Activated CD4-positive, CD25-positive, alpha-beta regulatory T cell (primary cell): ENCODE measurements at places on chromosomes 3 and 15.

DNA sequence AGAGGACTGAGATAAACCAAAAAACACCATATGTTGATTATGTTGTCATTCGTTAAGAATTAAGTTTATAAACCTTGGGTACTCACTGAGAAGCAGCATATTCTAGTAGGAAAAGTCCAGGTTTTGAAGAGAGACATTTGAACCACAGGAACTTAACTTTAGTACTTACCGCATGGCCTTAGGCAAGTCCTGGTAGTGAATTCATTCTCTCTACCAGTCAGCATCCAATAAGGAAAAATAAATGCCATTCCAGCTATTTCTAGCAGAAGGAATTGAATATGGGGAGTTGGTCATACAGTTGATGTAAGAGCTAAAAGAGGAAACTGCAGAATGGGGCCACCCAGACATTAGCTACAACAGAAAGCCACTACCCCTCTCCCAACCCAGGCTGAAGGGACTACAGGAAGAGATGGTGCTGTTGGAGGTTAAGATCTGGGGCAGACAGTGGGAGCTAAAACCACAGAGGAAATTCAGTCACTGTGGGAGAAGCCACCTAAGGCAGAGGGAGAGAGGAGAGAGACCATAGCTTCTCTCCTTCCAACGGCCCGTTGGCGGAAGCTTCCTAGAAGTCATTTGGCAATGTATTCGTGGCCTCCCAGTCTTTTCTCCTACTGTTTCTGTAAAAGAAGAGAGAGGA, 133.8 kb upstream of the RARB start:
- DNase-seq, result no peak

- DNase-seq, result no peak
These were observed 56.8 kb upstream of the INSYN1 start for GRCh38 chr15:73809728-73810501.

- no peak for DNase-seq
These were observed 154.9 kb downstream of the ECT2 start for GRCh38 chr3:172905451-172905850.

- no peak for DNase-seq
These were observed 49.1 kb downstream of the IQCH start for GRCh38 chr15:67303490-67304363.

- DNase-seq, result no peak
These were observed 58.1 kb downstream of the FOXP1 start for GRCh38 chr3:71525391-71525790.

- DNase-seq, result no peak
These were observed 1.0 kb upstream of the SLTM start for GRCh38 chr15:58934521-58934920.
